ENCODE measurements at places on chromosomes 5 and 9. TPM values are rescaled to one million over a fixed set of nuclear protein-coding genes. Genes with fewer than 3 reads are reported as not detected.

- no peak for DNase-seq
These were observed 25.7 kb upstream of the EEIG1 start for GRCh38 chr9:128006332-128006996.

DNA sequence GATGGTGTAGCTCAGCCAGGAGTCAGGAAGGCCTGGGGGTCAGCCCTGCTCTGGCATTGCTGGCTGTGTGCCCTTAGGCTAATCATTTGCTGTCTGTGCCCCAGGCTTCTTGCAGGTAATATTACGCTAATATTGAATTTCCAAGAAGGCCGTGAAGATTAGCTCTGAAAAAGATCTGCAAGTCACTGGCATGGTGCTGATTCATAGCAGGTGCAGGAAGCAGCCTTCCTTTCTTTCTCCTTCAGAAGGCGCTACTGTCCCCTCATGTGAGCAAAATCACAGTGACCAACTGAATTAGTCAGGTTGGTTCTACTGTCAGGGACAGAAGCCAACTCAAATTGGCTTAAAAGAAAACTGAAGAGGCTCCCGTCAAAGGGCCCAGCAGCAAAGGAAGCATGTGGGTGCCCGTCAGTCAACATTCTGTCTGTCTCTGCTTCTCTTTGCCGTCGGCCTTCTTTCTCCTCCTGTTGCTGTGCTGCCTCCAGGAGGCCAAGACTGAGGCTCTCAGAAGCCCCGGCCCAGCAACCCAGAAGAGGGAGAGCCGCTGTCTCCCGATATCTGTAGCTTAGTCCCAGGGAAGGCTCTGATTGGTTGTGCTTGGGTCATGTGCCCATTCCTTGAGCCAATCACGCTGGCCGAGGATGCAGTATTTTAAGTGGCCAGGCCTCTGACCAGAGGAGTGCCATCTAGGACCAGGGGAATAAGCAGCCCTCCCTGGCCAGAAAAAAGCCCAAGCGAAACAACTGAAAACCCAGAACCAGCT is 67.8 kb upstream of the NEURL1B start:
- peak; percentile 23 for DNase-seq

GRCh38 chr5:133247881-133248624 is 196.2 kb downstream of the HSPA4 start:
- no peak for DNase-seq

GRCh38 chr9:100602342-100602801 is 24.5 kb downstream of the CAVIN4 start:
- DNase-seq, result no peak

The PPWD1 gene
- 17.5 TPM for total RNA-seq

The OLFM1 gene
- 10.8 TPM for total RNA-seq

The FOCAD gene
- 33.9 TPM for total RNA-seq
